ENCODE measurements at places on chromosomes 3 and 15.

DNA sequence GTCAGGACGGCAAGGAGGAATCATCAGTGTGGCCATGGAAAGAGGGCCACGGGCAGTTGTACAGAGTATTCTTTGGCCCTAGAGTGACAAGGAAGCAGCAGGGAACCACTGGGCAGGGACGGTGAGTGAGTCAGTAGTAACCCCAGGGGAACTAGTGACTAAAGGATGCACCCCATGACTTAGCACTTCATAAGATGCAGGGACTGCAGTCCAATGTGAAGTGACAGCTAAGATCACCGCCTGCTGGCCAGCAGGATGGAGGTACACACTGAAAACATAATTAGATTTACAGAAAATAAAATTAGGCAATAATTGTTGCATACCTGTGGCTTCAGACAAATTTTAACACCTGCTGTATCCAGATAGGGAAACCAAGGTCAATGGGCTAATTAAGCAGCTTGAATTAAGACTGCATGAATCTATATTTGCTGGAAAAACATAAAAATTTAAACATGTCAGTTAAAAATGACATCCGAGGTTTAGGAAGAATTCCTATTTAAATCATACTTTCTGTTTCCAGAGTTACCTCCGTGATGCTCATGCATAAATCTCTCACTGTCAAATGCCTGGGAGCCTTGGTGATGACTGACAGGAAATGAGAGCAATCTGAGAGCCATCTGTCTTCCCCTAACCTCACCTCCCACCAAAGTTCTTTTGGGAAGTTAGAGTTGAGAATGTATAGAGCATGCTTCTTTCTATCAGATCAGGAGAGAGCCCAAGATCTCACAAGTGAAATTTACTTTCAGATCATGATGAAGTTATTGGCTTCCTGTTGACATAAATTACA lies 56.5 kb downstream of the DCLK3 start:
- DNase-seq, result no peak

GRCh38 chr3:107308716-107309115 lies 68.5 kb upstream of the CCDC54 start:
- DNase-seq, result no peak

GRCh38 chr3:112013784-112014143 lies 15.0 kb downstream of the TAGLN3 start:
- no peak for DNase-seq

GRCh38 chr3:126147147-126147931 lies 33.0 kb downstream of the ALDH1L1 start:
- no peak for DNase-seq

DNA sequence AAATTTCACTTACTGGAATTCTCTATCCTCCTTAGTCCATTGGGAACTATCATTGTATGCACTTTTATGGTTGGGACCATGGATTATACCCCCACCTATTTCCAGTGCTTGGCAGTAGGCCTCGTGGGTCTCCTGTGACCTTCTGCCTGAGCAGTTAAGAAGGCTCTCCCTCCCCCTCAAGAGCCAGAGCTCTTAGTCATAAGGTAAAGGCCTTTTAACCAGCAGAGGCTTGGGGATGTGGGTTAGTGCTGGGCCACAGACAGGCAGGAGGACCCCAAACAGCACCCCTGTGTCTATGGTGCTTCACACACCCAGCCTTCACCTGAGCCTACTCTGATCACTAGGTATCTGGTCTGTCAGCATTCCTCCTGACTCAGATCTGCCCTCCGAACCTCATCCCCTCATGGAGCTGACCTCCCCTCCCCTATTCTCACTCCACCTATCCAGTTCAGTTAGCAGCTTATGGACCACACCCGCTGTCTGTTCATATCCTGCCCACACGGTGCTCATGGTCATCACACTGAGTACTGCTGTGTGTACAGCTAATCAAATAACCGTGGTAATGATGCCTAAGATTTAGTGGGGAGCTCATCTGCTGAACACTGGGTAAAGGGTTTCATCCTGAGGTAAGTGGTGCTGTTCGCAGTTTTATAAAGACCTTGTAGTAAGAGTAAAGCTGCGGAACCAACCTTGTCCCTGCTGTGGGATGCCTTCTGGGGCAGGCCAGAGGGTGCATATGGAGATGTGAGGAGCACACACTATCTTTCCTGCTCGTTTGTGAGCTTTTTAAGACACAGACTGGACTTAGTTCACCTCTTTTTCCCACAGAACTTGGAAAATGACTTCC lies 40.9 kb downstream of the KLHL18 start:
- DNase-seq, result no peak

- no peak for DNase-seq
These were observed 175.7 kb downstream of the TNIK start for GRCh38 chr3:171284308-171285075.

GRCh38 chr3:128324911-128325592 lies 141.6 kb downstream of the DNAJB8 start:
- no peak for DNase-seq

DNA sequence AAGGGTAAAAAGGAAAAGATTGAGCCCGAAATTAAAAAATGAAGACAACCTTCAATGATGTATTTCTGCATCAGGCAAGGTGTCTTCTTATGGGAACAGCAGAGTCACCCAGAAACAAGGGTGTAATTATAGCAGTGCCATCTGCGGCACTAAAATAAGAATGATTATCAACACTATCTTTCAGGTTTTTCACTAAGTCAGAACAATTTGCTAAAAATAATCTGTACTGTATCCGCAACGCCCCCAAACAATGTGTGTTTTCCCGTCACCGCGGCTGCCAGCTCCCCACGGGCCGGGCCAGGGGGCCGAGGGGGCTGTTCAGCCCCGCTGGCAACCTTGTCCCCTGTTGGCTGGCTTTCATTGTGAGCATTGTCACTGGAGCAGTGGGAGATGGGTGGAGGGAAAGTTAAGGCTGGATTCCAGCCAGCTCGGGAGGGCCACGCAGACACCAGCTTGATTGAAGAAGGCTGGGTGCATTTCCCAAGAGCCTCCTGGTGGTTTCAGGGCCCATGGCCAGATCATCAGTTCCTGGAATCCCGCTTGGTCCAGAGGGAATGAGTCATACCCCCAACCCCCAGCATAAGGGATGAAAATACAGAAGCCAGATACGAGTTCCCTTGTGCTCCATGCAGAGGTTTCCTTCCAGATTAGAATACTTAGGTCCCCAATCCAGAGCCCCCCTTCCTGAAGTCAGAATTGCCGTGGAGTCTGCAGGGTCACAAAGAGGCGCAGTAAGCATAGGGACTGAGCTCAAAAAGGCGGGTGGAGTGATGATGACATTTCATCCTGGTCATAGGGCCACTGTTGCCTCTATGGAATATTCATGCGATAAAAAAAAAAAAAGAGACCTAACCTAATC lies 90.2 kb upstream of the KLF13 start:
- peak; percentile 61 for DNase-seq

DNA sequence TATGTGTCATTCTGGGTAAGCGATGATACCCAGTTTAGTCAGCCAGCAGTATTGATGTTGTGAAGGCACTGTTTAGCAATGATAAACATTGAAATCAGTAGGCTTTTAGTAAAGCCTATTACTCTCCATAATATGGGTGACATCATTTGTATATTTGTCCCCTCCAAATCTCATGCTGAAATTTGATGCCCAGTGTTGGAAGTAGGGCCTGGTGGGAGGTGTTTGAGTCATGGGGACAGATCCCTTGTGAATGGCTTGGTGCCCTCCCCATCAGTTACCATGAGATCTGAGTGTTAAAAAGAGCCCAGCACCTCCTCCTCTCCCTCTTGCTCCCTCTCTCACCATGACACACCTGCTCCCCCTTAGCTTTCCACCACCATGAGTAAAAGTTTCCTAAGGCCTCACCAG lies 31.4 kb upstream of the FAN1 start:
- no peak for DNase-seq

DNA sequence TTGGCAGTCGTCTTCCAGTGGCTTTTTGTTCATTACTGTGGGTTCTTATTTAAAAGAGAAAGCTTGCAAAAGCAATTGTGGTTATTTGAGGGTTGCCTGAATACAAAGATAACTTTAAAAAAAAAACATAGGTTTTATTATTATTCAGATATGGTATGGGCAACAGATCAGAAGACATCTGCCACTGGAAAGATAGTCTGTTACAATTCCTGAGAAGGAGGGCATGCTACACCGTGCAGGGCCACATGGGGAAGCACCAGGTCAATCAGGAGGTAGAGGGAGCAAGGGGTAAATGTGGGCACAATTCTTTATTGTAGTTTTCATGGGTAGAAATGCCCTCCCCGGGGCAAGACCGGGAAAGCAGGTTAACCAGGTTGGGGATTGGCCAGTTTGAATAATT lies 46.5 kb downstream of the BBS4 start:
- no peak for DNase-seq

DNA sequence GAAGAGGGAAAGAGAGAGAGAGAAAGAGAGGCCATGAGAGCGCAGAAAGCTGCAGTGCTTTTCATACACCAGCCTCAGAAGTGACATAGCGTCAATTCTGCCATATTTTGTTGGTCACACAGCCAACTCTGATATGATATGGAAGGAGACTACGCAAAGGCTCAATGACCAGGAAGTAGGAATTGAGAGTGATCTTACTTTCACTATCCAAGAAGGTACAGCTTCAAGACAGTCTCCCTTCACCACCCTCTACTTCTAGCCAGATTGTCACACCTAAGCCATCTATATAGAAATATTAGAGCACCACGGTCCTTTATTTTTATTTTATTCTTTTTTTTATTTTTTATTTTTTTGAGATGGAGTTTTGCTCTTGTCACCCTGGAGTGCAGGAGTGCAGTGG lies 21.1 kb downstream of the PARP15 start:
- DNase-seq, result no peak

GRCh38 chr15:27165590-27165989 lies 194.6 kb downstream of the GABRG3 start:
- DNase-seq, result no peak

DNA sequence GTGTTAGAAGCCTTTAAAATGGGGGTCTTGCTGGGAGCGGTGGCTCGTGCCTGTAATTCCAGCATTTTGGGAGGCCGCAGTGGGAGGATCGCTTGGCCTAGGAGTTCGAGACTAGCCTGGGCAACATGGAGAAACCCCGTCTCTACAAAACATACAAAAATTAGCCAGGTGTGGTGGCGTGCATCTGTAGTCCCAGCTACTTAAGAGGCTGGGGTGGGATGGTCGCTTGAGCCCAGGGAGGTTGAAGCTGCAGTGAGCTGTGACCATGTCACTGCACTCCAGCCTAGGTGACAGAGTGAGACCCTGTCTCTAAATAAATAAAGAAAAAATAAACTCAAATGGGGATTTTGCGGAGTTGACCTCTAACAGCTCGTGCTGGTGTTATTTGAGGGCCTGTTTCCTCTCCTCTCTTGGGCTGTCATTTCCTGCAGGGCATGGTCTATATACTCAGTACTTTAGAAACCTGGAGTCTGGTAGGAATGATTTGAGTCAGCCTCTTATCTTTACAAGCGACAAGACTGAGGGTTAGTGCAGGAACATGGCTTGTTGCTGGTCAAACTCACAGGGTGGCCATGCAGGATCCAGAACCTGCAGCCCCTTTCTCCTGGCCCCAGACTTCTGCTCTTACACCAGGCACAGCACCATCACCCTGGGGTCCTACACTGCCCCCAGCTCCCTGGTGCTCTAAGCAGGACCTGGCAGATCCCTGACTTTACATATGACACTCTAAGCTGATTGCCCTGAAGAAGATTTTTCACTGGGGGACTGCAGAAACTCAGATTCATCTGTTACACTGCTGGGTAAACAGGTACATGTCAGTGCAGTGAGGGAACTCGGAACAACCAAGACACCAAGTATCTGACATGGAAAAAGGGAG lies 15.1 kb downstream of the EHD4 start:
- no peak for DNase-seq

DNA sequence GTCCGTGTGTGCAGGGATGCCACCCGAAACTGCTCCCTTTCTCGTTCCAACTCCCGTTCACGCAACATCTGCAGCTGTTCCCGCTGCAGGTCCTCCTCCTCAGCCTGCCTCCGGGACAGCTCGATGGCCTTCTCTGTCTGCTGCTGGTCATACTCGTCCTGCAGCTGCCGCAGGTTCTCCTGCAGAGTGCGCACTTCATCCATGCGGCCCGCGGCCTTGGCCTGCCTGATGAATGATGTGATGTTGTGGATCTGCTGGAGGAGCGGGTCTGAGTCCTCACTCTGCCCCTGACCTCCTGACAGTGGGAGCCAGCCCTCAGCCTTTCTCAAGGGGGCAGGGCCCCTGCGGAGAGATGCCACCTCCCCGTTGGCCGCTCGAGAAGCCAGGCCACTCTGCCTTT lies 9.4 kb upstream of the MRPS25 start:
- DNase-seq, result no peak

DNA sequence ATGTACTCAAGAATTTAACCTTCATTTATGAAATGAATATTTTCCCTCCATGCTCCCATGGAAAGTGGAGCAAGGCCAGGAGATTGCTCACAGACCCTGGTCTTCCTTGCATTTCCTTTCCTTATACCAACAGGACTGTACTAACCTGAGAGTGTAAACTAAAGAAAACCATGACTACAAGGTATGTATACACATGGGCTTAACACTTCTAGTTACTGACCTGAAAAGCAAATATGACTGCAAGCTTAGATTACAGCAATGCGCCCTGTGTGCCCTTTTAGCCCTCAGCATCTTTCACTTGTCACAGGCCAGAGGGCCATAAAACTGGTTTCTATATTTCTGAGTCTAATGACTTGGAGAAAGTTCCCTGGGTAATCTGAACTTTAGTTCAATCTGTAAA lies 52.1 kb downstream of the NEK10 start:
- no peak for DNase-seq

DNA sequence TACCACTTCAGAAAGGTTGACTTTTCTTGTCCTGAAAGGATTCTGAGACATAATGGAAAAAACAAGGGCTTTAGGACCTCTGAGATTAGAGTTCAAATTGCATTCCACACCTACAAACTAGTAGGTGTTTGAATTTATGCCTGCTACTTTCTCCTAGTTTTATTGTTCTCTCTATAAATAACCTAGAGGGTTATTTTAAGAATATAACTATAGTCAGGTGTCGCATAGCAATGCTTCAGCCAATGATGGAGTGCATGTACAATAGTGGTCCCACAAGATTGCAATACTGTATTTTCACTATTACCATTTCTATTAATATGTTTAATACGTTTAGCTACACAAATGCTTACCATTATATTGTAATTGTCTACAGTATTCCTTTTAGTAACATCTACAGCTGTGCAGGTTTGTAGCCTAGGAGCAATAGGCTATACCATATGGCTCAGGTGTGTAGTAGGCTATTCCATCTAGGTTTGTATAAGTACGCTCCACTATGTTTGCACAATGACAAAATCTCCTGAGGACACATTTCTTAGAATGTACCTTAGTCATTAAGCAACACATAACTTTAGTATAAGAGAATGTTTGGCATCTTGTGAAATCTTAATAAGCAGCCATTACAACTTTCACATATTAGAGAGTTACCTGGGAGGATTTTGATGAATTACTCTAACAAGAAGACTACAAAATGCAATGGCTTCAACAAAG lies 1352.5 kb downstream of the ZPLD1 start:
- no peak for DNase-seq

GRCh38 chr15:31964586-31965307 lies 65.6 kb upstream of the CHRNA7 start:
- no peak for DNase-seq
